Caudate nucleus (tissue), 63 donors: ENCODE measurements at places on chromosomes 5 and 9.
A peak's percentile ranks its signal among the peaks of the same experiment; 100 is the strongest.

DNA sequence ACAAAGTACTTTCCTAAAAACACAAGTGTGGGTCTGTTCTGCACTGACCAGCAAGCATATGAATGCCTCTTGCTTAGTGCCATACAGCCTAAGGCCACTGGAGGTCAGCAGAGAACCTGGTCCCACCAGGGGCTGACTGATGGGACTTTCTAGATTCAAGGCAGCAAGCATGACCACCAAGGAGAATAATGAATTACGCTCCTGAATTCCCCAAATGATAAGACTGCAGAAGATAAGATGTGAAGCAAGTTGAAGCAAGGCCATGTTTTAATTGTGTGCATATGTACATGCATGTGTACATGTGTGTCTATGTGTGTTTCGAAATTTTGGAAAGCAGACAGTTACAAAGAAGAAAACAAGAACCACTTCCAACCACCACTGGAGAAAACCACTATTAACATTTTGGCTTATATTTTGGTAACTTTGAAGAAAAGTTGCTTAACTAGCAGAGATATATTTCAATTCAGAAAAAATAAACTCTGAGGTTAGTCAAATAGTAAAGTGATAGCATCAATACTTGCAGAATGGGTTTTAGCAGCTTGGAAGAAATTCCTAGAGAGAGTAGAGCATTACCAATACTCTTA lies 70.5 kb downstream of the ERP44 start:
- peak; percentile 40 for DNase-seq

DNA sequence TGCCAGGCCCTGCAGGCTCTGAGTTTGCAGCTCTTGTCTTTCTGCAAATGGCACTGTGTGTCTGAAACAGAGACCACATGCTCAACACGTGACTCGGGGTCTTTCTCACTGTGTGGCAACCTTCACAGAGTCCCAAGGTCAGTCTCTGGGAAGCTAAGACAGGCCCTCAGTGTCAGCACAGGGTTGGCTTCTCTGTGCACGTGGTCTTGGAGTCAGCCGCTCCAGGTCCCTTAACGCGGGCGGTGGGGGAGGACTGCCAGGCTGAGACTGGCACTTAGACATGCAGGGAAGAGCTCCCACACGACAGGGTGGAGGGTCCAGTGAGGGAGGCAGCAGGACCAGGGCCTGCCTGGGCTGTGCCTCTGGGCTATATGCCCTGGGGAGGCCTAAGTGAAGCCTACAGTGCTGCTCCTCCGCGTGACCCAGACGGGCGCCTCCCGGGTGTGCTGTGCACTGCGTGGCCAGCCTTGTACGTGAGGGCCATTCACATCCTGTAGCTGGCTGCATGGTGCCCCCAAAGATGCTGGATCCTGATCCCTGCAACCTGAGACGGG lies 76.8 kb downstream of the ADAMTS2 start:
- DNase-seq, result no peak

- no peak for DNase-seq
Observed at GRCh38 chr5:164373876-164374275, 868.5 kb downstream of the MAT2B start.

DNA sequence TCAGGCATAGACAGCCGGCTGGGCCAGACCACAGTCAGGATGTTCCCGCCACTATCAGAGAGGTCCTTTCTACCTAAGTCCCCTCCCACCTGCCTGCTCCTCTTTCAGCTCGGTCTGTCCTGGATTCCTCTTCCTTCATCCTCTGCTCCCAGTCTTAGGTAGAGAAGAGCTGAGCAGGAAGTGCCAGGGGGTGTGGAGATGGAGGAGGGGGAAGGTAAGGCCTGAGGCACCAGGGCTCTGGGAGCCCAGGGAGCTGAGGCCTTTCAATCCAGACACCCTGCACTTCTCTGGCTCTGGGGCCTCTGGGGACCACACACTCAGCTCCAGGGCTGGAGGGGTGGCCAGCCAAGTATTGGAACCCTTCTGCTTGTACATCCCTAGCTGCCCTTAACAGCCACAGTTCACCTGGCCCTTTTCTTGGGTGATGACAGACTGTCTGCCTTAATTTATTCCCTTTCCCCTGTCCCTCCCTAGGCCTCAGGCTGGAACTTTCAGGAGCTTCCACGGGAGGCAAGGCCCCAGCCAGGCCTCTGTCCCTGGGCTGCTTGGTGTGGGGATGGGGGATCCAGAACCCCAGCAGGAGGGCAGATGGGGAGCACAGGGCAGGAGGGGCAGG lies 15.6 kb downstream of the IRF1 start:
- DNase-seq, result no peak

DNA sequence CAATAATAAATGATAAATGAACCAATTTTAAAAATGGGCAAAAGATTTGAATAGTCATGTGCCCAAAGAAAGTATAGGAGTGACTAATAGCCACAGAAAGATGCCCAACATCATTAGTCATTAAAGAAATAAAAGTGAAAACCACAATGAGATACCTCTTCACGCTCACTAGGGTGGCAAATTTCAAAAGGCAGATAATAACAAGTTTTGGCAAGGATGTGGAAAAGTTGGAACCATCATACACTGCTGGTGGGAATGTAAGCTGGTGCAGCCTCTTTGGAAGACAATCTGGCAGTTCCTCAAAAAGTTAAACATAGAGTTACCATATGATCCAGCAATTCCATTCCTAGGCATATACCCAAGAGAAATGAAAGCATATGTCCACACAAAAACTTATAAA lies 1819.8 kb downstream of the MAT2B start:
- no peak for DNase-seq

GRCh38 chr5:88880201-88880600 lies 2.8 kb downstream of the MEF2C start:
- DNase-seq, result no peak

GRCh38 chr9:30925126-30925525 lies 1459.3 kb upstream of the ACO1 start:
- DNase-seq, result no peak

- DNase-seq, result no peak
Observed at GRCh38 chr5:75342836-75343235, 5.8 kb downstream of the HMGCR start.

DNA sequence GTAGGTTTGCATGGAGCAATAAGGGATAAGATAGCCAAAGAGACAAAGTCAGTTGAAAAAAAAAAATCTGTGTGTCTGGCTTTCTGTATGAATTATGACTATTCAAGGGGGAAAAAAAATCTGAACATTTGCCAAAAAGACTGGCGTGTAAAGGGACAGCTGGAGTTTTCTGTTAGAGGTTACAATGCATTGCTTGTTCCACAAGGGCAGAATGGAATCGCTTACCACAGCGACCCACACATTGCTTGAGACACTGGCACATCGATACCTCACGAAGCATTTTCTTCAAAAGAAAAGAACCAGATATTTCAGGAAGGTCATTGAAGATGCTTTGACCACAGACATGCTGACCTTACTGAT lies 327.8 kb downstream of the TMEM167A start:
- peak; percentile 40 for DNase-seq

DNA sequence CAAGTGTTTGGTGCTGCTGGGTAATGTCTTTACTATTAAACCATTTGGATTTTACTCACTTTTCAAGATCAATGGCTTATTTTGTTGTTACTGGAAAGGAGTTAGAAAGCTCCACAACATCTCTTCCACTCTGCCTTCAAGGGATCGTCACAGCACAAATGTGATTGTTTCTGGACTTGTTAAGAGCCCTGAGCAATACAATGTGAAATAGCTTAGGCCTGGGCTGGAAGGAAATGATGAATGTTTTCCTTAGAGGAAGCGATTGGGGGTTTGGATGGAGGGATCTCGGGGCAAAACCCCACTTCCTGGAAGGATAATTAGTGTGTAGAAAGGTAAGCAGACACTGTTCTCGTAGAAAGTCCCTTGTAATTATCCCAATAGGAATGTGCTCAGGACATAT lies 59.3 kb upstream of the MYO10 start:
- DNase-seq, result no peak

- no peak for DNase-seq
Observed at GRCh38 chr5:35856765-35857351, at the start of gene IL7R. IL7R (plus strand) TSS chr5:35856891; CDS start chr5:35856978, 87 bp downstream.

DNA sequence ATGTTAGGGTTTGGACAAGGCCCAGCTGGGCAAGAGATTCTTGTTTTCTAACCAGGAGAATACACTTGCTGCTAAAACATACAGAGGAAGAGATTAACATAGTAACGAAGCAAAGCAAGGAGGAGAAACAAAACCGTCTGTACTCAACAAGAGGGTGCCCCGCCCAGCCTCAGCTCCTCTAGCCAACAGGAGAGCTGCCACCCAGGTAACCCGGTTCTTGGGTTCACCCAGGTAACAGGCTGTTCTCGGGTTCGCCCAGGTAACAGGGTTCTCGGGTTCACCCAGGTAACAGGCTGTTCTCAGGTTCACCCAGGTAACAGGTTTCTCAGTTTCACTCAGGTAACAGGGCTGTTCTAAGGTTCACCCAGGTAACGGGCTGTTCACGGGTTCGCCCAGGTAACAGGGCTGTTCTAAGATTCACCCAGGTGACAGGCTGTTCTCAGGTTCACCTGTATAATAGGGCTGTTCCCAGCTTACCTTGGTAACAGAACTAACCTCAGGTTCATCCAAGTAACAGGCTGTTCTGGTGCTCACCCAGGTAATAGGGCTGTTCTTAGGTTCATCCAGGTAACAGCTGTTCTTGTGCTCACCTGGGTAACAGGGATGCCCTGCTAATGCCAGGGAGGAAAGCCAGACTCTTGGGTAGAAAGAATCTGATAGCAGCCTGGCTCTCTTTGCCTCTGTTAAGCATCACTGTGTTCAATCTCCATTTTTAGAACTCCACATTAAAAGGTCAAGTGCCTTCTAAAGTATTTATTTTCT lies 271.6 kb downstream of the SYK start:
- DNase-seq, result no peak

GRCh38 chr9:73157811-73158210 lies 6.1 kb downstream of the ANXA1 start:
- no peak for DNase-seq

DNA sequence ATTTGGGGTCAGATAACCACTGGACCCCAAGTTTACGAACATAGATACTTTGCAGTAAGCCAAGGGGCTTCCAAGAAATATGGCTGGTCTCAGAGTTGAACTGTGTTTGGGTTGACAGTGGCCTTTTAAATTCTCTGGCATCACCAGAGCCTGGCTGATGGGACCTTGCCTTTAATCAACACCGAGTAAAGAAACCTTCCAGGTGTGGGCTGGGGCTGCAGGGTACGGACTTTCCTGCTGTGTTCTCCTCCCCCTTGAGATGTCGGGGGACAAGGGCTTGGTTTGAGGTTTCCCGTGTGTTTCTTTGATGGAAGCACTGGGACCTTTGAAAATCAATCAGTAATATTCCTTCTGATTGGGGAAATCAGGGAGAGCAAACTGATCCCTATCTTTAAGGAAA lies 140.1 kb downstream of the MTX3 start:
- DNase-seq, result no peak

- DNase-seq, result no peak
Observed at GRCh38 chr9:112112519-112112918, 62.6 kb downstream of the SUSD1 start.

DNA sequence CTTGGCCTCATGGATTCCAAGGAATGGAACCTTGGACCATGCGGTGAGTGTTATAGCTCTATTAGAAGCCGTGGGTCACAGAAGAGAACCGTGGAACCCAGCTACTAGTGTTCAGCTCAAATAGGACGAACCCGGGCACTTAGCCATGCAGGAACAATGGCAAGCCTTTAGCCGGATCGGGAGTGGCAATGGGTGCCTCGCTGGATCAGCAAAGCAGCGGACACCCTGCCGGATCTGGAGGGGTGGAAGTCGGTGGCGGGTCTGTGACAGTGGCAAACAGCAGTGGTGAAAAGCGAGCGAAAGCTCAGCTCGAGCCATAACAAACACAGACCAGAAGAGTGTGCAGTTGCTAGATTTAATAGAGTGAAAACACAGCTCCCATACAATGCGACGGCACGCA lies 2.4 kb upstream of the CDO1 start:
- DNase-seq, result no peak

- no peak for DNase-seq
Observed at GRCh38 chr5:150159741-150160179, 4.1 kb upstream of the PDGFRB start.

GRCh38 chr5:133480866-133481265 lies 131.5 kb downstream of the FSTL4 start:
- DNase-seq, result no peak

- peak; percentile 79 for DNase-seq
Observed at GRCh38 chr5:58460732-58461286, 923 bp upstream of the PLK2 start.

DNA sequence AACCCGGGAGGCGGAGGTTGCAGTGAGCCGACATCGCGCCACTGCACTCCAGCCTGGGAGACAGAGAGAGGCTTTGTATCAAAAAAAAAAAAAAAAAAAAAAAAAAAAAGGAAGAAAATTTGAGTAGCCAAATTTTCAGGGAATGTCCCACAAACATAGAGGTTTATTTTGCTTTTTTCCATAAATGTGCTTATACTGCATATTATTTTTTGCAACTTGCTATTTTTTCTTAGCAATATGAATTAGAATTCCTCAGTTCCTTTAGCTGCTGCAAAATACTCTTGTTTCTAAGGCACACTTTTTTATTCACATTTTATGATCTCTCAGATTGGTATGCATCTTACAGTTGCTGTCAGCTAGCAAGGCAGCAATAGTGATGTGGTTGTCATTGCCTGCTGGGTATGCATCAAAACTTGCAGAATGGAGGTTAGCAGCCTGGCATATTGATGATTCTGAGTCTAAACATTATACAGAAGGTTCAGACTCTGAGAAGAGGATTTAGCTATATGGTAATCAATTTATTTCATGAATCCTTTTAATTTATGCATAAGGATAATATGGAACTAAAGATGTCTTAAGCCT lies 13.0 kb upstream of the MSANTD3 start:
- DNase-seq, result no peak

GRCh38 chr5:68771732-68772131 lies 322.1 kb upstream of the SLC30A5 start:
- no peak for DNase-seq

DNA sequence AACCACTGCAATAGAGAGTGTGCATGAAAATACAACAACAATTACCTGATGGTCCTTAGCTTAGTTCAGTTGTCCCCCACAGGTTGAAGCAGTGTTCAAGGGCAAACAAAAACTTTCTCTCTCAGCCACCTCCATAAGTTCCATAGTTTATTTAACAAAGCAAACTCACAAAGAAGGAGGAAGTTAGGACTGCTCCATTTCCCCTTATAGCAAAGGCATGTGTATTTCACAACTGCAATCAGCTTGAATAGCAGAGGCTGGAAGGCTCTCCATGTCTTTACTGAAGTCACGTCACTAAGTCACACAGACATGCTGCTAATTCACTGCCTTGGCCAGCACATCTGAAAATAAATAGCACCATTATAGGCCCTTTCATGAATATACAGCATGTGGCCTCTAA lies 43.3 kb downstream of the DOCK8 start:
- no peak for DNase-seq

DNA sequence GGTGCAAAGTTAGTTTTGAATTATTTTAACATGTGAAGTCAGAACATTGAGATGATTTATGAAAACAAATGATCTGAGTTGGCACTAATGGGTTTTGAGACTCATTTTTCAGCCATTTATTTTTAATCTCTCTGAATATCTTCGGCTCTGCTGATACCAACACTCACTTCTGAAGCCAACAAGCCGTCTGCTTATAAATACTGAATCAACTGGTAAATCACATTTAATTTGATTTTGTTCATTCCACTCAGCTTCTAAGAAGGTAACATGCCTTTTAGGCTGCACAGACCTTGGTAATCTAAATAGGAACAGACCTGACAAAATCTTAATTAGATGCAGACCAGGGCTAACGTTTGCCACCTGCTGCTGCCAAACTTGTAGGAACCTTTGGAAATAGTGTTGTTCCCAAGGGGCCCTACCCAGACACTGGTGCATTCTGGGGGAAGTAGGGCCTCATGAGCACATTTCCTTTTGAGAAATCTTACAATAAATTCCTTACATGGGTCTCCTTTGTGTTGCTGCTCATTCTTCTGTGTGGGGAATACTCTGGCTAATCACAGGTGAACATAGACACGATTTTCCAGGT lies 182.2 kb downstream of the KCTD16 start:
- DNase-seq, result no peak
